Stimulated activated CD4-positive, alpha-beta T cell treated with anti-CD3 and anti-CD28 coated beads, Interleukin-4, amount 100 ng/mL, for 4 hours (primary cell): ENCODE measurements at places on chromosomes 6 and 20.
A peak's percentile ranks its signal among the peaks of the same experiment; 100 is the strongest.

GRCh38 chr6:87641065-87641692 is 51.2 kb downstream of the ORC3 start:
- no peak for DNase-seq

DNA sequence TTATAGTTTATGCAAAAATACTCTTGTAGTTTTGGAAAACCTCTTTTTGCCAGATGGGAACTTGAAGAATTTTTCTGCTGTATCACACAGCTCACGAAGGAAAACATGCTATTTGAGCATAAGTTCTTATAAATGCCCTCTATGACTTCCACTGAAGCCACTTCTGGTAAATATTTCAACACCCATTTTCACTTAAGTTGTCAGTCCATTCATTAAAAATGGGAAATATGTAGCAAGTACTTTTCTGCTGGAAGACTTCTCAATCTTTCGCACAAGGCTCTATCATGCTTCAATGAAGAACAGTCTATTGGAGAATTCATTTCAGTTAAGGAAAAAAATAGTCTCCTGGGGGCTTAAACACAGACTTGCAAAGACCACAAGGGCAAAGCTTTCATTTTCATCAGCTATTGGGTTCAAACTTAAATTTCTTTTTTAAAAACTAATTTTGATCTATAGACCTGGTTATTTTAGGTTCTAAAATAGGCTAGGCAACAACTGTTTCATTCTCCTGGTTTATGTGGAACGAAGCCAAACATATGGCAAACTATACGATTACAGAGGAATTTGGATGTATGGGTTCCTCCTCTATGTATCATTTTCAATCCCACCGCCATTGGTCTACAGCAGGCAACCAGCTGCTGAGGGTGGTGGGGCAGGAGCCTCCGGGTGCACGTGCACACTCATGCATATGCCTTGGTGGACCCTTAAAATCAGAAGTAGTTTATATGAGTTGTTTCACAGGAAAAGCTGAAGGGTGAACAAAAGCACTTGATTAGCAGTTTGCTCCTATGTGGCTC is 38.7 kb downstream of the LAMA4 start:
- no peak for DNase-seq

GRCh38 chr20:49517805-49518100 is 35.3 kb upstream of the KCNB1 start:
- DNase-seq, result no peak

DNA sequence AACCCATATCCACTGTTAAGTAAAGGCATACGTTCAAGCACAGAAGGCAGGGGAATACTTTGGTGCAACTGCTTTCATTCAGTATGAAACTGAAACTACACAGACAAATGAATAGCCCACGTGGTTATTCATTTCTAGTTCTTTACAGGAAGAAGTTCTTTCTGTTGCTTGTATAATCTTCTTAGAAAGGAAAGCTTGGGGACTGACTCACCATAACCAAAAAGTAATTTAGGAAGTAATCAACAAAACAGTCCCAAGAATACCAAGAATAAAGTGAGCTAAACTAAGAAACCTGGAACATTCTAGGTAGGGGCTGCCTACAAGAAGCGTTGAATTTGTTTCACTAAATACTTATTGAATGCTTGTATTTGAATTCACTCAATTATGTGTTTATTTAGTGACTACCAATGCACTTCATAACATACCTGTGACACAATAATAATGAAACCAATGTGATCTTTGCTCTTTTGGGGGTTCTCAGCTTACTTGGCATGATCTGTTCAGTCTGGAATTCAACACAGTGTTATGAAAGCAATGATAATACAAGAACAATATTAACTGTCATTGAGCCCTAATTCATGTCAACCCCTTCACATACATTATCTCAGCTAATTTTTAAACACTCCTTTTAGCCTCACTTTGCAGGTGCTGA is 25.1 kb upstream of the KIAA0408 start:
- DNase-seq, result no peak

DNA sequence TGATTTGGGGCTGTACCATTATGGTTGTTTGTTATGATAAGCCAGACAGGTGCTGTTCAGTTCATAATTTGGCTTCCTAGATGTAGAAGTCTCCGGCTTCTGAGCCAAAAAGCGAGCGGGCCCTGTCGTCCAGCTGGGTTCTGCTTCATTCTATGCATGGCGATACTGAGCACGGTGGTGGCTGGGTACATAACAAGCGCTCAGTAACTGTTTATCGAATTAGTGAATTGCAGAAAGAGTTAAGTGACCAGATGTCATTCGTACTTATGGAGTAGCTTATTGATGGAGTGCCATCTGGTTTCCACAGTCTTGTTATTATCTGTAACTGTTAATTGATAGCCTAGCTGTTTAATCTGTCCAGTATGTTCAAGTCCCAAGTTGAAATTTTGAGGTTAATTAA is 85.0 kb downstream of the DTD1 start:
- DNase-seq, result no peak

GRCh38 chr6:156849806-156850205 is 72.6 kb downstream of the ARID1B start:
- DNase-seq, result no peak

GRCh38 chr20:1784586-1784985 is 110.6 kb upstream of the SIRPA start:
- DNase-seq, result no peak

DNA sequence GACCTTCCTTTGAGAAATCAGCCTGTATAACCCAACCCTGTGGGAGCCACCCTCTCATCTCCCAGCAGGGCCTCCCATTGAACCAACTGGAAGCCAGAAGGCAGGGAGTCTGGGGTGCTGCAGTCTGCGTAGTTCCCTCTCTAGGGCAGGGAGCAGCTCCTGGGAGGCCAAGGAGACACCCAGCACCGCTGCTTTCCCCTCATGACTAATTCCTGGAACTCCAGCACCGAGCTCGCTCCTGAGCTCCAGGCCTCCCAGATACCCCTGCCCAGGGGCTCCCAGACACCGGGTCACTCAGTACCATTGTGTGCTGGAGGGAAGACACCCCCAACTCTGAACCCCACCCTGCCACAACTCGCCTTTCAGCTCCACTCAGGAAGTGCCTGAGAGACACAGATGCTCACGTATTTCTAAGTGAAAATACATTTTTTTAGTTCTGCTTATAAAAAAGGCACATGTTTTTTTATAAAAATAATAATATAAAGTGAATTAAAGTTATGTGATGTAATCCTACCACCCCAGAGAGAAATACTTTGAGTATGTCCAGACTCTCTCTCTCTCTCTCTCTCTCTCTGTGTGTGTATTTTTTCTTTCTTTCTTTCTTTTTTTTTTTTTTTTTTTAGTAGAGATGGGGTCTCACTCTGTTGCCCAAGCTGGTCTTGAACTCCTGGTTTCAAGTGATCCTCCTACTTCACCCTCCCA is 17.5 kb downstream of the PIM1 start:
- DNase-seq, result no peak

DNA sequence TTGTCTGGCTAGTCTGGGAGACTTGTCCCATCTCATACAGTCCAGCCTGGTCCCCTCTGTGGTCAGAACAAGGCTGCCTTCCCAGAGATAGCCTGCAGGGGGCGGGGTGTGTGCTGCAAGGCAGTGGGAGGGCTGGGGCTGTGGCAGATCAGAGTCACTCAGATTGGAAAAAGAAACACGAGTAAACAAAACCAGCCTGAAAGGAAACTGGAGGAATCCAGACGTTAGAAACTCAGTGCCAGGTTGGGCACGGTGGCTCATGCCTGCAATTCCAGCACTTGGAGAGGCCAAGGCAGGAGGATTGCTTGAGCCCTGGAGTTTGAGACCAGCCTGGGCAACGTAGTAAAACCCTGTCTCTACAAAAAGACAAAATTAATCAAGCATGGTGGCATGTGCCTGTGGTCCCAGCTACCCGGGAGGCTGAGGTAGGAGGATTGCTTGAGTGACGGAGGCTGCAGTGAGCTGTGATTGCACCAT is 20.2 kb downstream of the LEMD2 start:
- DNase-seq, result peak; percentile 71

DNA sequence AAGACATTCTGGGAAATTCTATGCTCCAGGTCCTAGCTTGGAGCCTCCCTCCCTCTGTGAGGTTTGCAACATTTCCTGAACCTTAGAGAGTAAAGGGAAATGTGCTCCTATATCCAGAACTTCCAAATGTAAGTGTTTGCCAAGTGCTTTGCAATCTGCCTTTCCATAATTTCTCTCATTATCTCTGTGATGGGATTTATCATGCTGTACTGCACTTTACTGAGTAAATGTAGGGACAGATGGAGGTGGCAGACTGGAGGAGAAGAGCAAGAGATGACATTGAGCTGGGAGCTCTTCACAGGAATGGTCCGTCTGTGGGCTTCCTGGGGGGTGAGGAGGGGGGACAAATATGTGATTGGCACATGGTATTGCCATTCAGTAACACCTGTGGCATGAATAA is 184.3 kb downstream of the SOX4 start:
- DNase-seq, result no peak

DNA sequence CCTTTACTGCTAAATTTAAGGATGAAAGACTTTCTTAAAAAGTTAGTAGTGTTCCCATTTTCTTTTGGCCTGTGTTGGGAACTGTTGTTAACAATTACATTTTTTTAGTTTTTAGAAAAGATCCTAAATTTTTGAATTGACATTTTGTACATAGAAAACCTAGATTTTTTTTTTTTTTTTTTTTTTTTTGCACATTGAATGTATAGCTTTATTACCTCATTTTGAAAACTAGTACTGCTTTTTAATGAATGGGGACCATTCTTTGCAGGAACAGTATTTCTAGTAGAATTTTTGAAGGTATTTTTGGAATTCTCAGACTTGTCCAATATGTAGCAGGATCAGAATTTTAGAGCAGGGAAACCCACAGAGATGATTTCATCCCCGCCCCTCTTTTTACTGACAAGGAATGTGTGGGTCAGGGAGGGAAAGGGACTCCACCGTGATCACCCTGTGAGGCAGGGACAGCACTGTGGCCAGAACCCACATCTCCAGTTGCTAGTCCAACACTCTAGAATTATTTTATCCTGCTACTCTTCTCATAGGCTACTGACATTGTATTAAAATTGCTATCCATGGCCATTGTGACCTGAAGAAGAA is 154.4 kb upstream of the SUPT3H start:
- no peak for DNase-seq

DNA sequence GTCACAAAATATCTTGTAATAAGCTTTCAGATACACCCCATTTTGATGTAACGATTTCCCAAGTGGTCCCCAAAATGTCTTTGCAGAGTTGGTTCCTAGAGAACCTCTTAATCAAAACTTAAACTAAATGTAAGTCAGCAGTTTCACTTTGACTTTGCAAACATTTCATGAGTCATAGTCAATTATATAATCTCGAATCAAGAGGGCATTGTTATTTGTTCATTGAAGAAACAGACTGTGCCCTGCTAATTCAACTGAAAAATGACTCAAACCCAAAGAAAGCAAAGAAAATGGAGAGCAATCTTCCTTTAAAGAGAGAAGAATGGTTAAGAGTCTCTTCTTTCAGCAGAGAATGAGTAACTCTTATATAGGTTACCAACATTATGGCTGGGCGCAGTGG is 58.3 kb downstream of the IPCEF1 start:
- DNase-seq, result no peak

DNA sequence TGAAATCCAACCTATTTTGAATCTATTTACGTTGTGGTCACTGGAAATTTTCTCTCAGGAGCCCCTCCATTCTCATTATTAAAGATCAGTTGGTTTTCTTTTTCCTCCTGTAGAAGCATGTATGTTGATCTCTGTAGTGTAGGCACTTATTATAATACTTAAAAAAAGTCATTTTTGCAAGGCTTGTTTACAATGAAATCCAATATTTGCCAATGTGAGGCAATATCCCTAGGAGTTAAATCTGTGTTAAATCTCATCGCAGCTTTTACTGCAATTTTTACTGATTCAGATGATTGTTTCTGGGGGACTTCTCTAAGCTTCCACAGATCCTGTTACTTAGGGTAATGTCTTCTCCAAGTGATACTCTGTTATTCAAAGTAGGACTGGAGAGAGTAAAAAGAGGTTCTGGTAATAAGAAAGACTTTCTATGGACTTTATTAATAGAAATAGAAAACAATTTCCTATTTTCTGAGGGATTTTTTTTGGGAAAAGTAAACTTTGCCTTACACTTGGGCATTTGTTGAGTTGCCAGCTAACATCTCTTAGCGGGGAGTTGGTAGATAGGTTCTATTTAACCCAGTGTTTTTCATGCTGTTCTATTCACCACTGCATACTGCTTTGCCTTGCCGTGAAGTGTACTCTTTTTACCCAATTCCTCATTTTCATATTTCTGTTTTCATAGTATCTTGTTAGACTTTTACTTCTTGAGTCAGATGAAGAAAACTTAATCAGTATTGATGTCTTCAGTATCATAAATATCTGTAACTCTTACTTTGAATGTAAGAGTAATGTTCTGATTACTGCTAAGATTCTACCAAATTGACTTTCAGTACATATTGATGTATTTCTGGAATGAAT is 48.6 kb downstream of the CDKAL1 start:
- no peak for DNase-seq

- no peak for DNase-seq
Observed at GRCh38 chr6:74867291-74867690, 338.6 kb downstream of the COL12A1 start.

DNA sequence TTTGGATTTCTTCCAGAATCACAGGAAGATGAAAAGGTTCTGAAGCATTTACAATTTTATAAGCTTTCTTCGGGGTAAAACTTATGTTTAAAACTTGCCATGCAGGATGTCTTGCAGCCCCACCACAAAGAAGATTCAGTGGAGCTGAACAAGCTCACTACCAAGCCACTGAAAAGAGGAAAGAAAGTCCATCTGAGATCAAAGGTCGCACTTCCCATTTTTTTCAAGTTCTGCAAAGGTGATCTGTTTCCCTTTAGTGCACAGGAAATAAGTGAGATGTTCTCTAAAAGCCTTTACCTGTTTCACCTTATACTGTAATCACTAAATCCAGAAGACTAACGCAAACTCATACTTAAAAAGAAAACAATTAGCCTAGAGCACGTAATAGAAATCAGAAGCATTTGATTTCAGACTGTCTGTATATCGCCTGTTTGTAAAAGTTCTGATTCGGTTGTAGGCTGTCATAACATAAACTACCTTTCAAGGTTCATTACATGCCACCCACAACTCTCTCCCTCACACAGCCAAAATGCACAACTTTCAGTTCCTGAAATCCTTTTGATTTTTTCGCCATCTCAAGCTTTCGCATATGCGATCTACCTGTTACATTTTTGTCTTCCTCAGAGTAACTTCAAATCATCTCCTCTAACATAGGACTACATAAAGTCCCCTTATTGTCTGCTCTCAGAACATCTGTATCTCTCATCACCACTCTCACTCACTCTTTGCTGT is 1.8 kb downstream of the ECHDC1 start:
- no peak for DNase-seq
